ENCODE measurements at places on chromosomes 4 and X.

DNA sequence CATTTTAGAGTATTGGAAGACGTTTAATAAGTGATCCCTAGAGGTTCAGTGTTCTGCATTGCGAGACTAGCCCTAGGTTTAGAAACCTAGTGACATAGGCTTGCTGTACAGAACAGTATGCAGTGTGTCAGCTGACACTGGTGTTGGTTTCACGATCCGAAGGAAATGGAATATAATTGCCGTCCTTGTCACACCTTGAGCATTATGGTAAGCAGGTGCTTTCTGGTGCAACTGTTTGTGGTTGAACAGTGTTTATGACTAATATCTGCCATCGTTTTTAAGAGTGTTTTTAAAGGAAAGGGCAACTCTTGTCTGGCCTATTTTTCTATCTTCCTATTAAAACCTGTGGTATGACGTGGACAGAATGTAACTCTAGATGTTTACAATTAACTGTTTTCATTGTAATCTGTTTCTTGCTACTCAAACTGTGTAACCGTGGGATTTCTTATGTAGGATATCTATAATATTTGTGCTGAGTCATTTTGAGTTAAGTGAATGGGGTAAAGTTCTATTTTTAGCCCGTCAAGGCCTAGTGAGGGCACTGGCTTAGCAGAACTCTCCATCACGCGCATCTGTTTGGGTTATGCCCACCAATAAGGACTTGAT lies 53.8 kb upstream of the TBC1D14 start:
- DNase-seq = peak; percentile 23

DNA sequence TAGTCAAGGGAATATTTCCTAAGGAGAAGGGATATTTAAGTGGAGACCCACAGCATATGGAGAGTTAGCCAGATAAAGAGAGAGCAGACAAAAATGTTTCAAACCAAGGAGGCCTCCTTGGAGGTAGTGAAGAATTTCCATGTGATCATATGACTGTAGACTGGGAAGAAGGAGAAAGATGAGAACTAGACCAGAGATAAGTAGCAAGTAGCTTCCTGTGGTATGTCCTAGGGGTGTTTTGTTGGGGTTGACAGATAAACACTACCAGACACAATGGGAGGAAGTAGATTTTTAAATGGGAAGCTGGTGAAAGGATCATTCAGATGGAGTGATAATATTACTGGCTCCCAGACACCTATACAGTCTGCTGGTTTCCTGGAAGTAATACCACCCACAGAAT lies 13.6 kb downstream of the SYAP1 start:
- no peak for DNase-seq

DNA sequence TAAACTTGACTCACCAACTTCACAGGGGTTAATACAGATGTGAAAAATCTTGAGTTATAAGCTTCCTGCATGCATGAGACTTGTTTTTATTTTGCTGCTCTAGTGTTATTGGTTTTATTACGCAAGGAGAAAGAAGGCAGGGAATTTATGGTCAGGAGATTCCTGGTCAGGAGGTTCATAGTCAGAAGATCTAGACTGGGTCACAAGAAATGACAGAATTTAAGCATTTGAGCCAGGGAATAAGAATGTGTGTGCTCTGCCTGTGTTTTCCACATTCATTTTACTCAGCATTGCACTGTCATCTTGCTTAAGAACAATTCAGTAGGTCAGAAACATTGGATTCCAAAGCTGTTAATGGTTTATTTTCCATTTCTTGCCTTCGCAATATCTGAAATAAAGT lies 2522.1 kb downstream of the ARAP2 start:
- no peak for DNase-seq

DNA sequence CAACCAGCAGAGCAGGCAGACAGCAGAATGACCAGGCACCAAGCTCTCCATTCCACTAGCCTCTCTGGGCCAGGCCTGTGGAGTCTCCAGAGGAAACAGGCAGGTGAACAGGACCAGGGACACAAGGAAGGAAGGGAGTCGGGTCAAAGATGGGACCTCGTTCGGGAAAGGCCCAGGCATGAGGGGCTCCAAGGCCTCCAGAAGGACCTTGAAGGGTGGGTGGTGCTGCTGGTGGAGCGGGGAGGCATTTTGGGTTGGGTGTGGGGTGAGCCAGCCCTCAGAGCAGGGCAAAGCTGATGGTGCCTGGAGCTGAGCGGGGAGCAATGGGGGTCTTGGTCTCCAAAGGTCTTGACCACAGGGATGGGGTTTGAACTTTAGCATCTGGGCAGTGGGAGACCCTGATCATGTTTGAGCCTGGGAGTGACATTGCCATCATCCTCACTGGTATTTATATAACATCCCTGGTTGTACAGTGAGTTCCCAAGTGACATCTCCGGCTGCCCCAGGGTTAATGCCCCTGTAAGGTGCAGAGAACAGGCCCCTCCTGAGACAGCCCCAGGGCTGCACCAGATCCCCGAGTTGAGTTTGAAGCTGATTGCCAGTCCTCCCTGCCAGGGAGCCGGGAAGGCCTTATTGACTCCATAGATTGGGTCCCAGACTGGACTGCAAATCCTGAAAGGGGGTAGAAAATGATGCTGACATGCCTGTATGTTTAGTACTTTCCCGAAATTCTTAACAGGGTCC lies 52.7 kb downstream of the PSAPL1 start:
- DNase-seq = no peak

GRCh38 chr4:130214268-130214667 lies 1118.3 kb downstream of the C4orf33 start:
- no peak for DNase-seq

DNA sequence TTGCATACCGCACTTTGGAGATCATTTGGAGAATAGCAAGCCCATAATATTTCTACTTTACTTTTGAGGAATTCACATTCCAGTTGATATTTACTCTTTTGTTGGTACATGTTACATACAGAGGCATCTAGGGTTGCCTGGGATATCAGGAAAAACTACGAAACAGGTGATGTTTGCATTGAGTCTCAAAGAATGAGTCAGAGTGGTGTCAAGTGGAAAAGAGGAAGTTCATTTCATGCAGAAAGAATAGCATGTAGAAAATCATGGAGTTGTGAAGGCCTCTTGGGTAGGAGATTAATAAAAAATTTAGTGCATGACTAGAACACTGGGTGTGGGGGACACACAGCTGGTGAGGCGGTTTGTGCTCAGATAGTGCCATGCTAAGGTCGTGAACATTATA lies 33.5 kb upstream of the ELOVL6 start:
- no peak for DNase-seq

- DNase-seq = no peak
These were observed 22.3 kb downstream of the AMOT start for GRCh38 chrX:112818114-112819007.

DNA sequence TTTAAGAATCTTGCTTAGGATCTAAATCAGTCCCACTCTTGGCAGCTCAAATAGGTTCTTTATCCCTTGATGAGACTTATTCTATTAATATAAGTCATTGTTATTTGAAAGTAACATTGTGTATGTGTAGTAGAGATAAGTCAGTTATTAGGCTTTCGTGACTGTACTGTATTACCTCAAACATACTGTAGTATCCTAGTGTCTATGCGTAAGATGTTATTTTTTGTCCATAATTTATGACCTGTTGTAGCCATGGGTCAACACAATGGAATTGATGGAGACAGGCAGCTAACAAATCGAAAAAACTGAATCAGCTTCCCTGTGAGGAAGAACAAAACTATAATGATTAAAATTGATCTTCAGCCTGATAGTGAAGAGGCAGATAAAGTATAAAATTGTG lies 41.8 kb downstream of the CLCN3 start:
- no peak for DNase-seq

GRCh38 chr4:183411291-183411861 lies 33.1 kb upstream of the CDKN2AIP start:
- no peak for DNase-seq

- no peak for DNase-seq
These were observed 781.0 kb upstream of the HTR2C start for GRCh38 chrX:113802837-113803236.

- DNase-seq = no peak
These were observed 100.8 kb downstream of the SHROOM3 start for GRCh38 chr4:76535603-76536372.

DNA sequence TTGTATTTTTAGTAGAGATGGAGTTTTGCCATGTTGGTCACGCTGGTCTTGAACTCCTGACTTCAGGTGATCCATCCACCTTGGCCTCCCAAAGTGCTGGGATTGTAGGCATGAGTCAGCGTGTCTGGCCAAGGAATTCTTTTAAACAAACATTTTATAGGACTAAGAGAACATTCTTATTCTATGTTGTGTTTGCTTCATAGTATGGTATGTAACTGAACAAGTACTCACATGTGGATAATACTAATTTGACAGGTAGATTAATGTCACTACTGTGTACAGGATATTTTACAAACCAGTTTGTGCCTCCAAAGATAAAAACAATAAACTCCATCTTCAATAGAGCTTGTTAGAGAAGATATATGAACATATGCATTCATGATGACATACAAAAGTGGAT lies 1353.4 kb downstream of the PCDH7 start:
- no peak for DNase-seq

DNA sequence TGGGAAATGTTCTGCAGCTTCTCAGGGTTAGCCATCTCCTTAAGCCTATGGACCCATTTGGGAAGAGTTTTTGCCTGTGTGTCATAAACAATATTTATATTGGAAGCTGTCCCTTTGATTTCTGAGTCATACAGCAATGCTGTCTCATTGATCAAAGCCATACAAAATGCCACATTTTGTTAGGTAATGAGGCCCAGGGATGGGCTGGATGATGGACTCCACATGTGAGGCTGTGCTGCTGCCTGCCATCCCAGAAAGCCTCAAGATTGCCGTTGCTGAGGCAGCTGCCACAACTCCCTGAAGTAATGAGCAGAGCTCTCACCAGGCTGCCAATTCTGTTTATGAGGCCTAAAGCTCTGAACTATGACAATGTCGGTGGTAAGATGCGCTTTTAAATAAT lies 12.2 kb upstream of the GJB1 start:
- no peak for DNase-seq

- DNase-seq = no peak
These were observed 847.9 kb downstream of the RAB28 start for GRCh38 chr4:12636191-12636590.

Measured in CD4-positive, alpha-beta T cell treated with Interleukin-17A for 4 hours (primary cell).